ENCODE measurements at places on chromosomes 4 and X.

DNA sequence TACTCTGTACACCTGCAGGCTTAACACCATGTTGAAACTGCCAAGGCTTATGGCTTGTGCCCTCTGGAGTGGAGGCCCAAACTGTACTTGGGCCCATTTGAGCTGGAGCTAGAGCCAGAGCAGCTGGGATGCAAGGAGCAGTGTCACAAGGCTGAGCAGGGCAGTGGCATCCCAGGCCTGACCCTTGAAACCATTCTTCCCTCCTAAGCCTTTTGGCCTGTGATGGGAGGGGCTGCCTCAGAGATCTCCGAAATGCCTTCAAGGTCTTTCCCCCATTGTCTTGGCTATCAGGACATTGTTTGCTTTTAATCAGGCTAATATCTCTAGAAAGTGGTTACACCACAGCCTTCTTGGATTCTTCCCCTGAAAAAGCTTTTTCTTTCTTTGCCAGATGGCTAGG is 10.9 kb upstream of the PNMA5 start:
- DNase-seq, result no peak

DNA sequence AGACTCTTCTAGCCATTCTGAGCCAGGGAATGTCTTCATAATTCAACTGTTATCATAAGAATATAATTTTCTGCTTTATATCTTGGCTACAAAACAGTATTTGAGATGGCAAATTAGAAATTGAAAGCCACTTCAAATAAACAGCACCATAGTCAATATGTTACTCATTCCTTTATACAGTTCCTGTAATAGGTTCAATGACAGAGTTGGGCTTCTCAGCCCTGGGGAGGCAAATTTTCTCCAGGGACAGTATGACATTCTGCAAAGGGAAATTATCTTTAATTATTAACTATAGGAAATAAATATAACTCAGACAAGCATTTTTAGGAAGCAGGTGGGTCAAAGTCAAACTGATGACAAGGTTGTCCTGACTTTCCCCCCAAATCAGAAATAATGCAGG is 71.9 kb upstream of the RPS6KA6 start:
- no peak for DNase-seq

GRCh38 chr4:52296341-52296740 is 245.2 kb downstream of the SPATA18 start:
- DNase-seq, result no peak

DNA sequence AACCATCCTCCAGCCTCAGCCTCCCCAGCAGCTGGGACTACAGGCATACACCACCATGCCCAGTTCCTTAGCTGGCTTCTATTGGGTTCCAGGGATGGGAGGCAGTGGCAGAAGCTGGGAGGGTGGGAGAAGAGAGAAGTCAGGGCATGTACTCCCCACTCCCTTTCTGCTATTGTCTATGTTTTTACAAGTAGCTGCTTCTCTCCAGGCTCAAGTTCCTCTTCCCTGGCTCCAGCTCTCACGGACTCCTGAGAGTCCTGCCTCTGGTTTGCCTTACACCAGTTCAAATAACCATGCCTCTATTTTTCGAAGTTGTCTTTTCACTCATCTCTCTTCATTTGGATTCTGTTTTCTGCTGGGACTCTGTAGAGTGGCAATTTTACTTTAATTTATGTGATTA is 2.9 kb downstream of the TBC1D9 start:
- DNase-seq, result no peak

- peak; percentile 32 for DNase-seq
Measured at GRCh38 chrX:45497290-45497689, 296.6 kb upstream of the DIPK2B start.

GRCh38 chr4:120990246-120990645 is 67.7 kb upstream of the PRDM5 start:
- DNase-seq, result no peak

- peak; percentile 94 for DNase-seq
Measured at GRCh38 chr4:139767168-139767567, 101.5 kb downstream of the MGST2 start.

GRCh38 chr4:20638825-20639224 is 61.4 kb upstream of the PACRGL start:
- no peak for DNase-seq

Data from AG10803 (cell line).